ENCODE measurements at places on chromosomes 11 and 22. TPM values are rescaled to one million over a fixed set of nuclear protein-coding genes. Genes with fewer than 3 reads are reported as not detected.

The CABP4 gene
- total RNA-seq: not detected

The RBFOX2 gene
- 89.5 TPM for total RNA-seq

The IFITM10 gene
- 3.6 TPM for total RNA-seq

The OR9I1 gene
- not detected for total RNA-seq

The SVIP gene
- total RNA-seq: 24.9 TPM

The PRR33 gene
- total RNA-seq: 1.9 TPM

The SAA1 gene
- total RNA-seq: 1.9 TPM

The POLD4 gene
- 59.1 TPM for total RNA-seq

The CCDC15 gene
- total RNA-seq: 0.15 TPM

The ARHGAP42 gene
- 11.6 TPM for total RNA-seq

The TYMP gene
- 22.3 TPM for total RNA-seq

The PLAAT4 gene
- 484 TPM for total RNA-seq

The BRD1 gene
- total RNA-seq: 18.5 TPM

All from heart left ventricle (tissue), 16 donors.